Renal cortical epithelial cell (primary cell): ENCODE measurements at places on chromosomes 4 and X. TPM values are rescaled to one million over a fixed set of nuclear protein-coding genes. Genes with fewer than 3 reads are reported as not detected.

DNA sequence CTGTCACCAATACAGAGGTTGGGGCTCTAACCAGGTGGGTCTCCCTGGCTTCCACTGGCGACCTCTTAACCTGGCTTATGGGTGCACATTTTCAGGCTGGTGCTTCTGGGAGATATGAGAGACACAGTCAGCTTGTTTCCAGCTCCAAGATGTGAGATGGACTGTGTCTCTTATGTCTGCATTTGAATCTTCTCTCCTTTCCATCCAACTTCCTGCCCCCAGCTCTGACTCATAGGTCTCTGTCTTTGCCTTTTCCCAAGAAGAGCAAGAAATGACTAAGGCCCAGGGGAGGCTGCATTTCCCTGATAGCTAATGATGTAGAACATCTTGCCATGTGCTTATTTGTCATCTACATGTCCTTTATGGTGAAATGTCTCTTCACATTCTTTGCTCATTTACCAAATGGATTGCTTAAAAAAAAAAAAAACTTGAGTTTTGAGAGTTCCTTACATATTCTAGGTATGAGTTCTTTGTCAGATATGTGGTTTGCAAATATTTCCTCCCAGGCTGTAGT lies 3.2 kb upstream of the UXT start:
- DNase-seq = peak; percentile 90

DNA sequence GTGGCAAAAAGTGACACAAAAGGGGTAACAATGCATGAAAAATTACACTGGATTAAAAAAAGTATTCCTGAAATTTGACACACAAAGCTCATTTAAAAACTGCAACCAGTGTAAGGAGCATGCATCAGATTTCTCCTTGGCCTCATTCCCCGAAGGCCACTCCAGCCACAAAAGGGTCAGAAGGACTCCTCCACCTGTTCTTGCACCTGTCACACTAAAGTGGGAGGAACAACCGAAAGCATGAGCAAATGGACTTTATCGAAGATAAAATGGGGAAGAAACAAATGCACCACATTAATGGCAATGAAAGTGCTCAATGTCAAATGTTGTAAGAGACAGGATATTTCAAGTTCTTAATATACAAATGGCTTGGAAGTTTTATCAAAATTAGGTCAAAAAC lies 88.2 kb downstream of the ADGRA3 start:
- no peak for DNase-seq

DNA sequence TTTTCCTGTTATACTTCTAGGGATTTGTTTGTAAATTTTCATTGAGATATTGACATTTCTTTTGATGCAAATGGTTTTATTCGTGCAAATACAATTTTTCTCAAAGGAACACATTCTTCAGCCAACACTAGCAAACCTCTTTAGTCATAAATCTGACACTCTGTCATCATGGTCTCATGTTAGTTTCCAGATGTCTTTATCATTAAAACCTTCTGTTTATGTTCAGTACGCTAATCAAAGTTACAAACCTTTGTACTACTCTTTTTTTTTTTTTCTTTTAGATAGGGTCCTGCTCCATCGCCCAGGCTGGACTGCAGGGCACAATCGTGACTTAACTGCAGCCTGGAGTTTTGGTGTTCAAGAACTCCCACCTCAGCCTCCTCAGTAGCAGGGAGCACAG lies 7.1 kb downstream of the SLC25A31 start:
- DNase-seq = no peak

PDHA2 gene
- not detected in 2 replicates for total RNA-seq

SLC7A11 gene
- total RNA-seq = 2.9 and 11.1 TPM in 2 replicates
